NCI-H2081 treated with DMSO at 0.1 percent for 48 hours (cell line): ENCODE measurements at places on chromosomes 2 and 18.

DNA sequence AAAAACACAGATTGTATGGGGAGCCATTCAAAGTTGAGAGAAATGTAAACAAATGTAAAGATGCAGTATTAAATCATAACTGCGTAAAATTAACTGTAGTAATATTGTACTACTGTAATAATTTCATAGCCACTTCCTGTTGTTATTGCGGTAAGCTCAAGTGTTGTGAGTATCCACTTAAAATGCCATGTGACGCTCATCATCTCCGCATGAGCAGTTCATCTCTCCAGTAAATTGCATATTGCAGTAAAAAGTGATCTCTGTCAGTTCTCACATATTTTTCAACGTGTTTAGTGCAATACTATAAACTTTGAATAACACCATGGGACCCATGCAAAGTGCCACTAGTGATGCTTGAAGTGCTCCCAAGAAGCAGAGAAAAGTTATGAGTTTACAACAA lies 41.8 kb upstream of the SP3 start:
- DNase-seq: no peak

GRCh38 chr2:39115556-39115955 lies 5.3 kb downstream of the SOS1 start:
- no peak for DNase-seq

- no peak for DNase-seq
These were observed 379.6 kb downstream of the MTX2 start for GRCh38 chr2:176648700-176649297.

DNA sequence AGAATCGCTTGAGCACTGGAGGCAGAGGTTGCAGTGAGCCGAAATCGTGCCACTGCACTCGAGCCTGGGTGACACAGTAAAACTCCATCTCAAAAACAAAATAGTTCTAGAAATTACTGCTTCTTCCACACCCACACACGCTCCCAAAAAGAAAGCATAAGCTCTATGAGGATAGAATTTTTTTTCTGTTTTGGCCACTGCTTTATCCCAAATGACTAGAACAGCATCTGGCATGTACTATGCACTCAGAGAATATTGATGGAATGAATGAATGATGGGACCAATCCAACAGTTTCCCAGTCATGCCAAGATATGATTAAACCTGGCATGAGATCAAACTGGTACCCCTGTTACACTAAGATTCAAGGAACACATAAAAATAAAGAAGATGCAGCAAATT lies 455.4 kb upstream of the CHAC2 start:
- no peak for DNase-seq

DNA sequence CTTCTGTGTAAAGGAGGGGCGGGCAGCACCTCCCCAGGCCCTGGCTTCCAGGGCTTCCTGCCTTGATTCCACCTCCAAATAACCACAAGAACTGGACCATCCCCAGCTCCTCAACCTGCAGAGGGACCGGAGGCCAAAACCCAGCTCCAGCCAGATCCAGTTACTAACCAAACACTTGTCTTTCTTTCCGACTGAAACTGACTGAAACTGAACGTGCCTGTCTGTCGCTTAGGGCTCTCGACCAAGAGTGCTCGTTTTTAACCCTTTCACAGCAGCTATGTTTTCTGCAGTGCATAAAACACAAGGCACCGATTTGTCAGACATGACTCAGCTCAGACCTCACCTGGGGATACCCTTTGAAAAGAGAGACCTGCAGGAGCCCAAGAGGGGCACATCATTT lies 249.9 kb upstream of the SIX2 start:
- DNase-seq: no peak

- DNase-seq: peak; percentile 18
These were observed 325.6 kb upstream of the VRK2 start for GRCh38 chr2:57720728-57721627.

DNA sequence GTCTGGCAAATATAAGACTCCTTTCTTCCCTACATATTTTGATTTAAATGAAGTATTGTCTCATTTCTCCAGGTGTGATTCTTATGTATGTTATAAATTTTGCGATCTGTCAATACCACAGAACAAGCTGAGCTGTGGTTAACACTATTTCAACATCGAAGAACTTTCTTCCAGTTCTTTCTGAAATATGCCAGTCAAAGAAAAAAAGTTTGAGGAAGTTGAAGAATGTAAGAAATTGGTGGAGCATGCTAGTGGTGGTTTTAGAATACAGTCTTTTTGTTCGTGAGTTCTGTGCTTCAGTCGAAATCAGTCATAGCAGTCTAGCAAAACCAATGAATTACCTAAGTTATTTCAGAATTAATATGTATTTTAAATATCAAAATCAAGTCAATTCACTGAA lies 8.6 kb upstream of the COBLL1 start:
- no peak for DNase-seq

- no peak for DNase-seq
These were observed 19.7 kb downstream of the IAH1 start for GRCh38 chr2:9494081-9494480.

- no peak for DNase-seq
These were observed 23.7 kb downstream of the RNF125 start for GRCh38 chr18:32042337-32042736.

- no peak for DNase-seq
These were observed 23.0 kb upstream of the RHOB start for GRCh38 chr2:20423847-20424246.

DNA sequence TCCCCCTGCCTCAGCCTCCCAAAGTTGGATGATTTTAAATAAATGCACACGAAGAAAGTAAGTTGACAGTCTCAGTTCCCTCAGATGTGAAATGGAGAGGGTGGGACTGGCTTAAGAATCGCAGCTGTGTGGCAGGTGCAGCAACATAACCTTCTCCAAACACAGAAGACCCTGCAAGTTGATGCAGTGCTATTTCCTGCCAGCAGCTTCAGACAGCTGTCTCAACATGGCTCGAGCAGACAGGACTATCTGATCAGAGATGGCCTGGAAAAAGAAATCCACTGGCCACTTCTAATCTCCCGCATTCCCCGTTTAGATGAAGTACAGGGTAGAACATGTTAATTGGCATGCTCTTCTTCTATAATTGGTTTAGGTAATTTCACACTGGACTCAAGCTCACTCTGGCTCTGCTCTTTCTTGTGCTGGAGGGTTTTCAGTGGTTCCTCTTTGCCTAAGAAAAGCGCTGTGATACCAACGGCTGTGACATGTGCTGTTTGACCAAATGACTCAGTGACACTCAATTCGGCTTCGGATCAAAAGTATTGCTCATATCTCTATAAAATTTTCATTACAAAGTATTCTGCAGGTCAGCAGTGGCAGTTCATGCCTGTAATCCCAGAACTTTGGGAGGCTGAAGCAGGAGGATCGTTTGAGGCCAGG lies 40.2 kb downstream of the MYOM1 start:
- no peak for DNase-seq

GRCh38 chr2:217467331-217467730 lies 535.5 kb downstream of the TNS1 start:
- DNase-seq: no peak

DNA sequence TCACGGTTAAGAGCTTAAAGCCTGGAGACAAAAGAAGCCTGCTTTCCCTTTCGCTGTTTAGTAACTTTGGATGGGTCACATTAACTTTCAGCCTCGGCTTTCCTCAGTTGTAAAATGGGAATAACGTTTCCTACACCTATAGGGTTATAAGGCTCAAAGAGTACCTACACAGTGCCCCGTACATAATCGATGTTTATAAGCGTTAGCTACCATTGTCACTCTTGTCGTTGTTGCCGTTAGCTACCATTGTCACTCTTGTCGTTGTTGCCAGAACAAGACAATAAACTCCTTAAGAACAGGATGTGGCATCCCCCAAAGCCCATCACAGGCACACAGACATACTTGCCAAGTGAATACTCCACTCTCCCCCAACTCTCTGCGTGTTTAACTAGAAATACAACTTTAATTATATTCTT lies 901 bp upstream of the MFSD6 start:
- DNase-seq: no peak

GRCh38 chr2:234949762-234950434 lies 1.9 kb upstream of the SH3BP4 start:
- DNase-seq: no peak

- no peak for DNase-seq
These were observed 88.3 kb downstream of the KCNS3 start for GRCh38 chr2:17966798-17967197.

DNA sequence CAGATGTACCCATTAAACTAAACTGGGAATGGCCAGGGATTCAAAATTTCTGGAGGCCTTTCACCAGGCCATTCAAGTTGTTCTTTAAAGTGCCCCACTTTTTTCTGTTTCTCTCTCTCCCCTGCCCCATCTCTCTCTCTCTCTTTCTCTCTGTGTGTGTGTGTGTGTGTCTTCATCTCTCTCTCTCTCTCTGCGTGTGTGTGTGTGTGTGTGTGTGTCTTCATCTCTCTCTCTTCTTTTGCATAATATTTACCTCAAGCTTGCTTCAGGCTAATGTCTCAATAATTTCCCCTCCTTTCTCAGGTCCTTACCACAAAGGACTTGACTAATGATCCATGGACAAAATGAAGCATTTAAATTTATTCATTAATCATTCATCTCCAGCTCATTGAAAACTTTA lies 164.2 kb upstream of the KLHL14 start:
- no peak for DNase-seq

DNA sequence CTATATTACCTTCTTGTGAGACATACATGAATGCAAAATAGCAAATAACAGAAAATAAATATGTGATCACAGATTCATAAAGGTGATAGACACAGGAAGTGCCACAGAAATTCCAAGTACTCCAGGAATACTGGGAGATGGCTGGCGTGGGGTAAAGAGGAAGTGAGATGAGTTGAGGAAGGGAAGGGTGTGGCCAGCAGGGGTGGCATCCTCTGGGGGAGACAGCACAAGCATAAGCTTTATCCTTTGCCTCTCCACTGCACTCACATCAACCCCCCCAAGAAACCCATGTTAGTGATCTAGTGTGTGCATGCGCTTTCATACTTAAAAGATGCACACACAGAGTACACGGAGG lies 94.8 kb upstream of the B3GNT7 start:
- DNase-seq: no peak

GRCh38 chr2:237264480-237265219 lies 149.3 kb downstream of the COL6A3 start:
- DNase-seq: no peak

DNA sequence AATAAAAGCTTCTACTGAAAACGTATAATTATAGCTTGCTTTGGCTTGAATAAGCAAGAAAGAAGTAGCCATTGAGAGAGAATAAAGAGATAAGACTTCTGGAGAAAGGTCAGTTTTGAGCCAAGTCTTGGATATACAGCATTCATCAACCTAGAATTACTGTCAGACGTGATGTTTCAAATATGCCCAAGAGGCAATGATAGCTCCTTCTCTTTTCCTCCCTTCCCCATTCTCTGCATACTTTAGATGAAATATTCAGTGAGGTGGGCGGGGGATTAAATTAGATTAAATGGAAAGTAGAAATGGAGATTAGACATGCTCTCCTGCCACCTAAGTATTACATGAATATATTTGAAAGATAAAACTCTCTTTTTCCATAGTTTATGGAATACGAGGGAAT lies 8.7 kb downstream of the ANTXR1 start:
- DNase-seq: no peak

DNA sequence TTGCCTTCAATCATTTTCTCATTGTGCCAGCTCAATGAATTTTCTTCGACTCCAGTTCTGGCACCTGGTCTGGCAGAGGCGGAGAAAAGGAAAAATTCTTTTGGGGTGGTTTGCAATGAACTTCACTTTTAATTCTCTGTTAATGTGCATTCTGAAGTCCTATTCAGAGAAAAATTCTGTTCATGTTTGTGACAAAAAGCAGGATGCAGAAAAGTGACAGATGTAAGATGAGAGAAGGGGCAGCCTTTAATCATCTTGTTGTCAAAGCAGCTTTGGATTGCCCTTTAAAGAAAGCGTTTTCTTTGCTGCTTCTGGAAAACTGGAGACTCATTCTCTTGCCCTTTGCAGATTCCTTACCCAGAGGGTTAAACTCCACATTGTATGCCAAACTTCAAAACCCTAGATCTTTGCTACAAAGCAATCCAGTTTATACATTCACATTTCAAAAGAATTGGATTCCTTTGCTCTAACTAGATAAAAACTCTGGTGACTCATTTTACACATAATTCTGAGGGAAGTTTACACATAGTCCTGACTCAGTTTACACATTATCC lies 94.6 kb upstream of the CAVIN2 start:
- DNase-seq: no peak

GRCh38 chr2:12106440-12107080 lies 360.1 kb downstream of the LPIN1 start:
- no peak for DNase-seq

- no peak for DNase-seq
These were observed 98.6 kb downstream of the TGFA start for GRCh38 chr2:70454936-70455544.

DNA sequence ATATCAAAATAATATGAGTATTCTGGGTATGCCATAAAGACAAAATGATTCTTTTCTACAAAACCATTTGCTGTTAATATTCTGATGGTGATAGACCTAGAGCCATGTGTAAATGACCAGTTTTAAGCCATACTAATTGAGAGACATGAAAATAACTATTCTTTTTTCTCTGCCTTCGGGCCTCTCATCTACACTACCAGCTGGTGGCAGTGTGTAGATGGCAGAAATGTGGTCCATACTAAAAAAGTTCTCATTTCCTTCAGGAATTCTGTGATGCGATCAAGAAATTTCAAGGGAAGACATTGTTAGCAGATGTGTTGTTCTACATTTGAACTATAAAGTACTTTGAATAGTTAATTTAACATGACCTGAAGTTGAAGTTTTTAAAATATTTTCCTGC lies 485.2 kb downstream of the TRIB2 start:
- no peak for DNase-seq

DNA sequence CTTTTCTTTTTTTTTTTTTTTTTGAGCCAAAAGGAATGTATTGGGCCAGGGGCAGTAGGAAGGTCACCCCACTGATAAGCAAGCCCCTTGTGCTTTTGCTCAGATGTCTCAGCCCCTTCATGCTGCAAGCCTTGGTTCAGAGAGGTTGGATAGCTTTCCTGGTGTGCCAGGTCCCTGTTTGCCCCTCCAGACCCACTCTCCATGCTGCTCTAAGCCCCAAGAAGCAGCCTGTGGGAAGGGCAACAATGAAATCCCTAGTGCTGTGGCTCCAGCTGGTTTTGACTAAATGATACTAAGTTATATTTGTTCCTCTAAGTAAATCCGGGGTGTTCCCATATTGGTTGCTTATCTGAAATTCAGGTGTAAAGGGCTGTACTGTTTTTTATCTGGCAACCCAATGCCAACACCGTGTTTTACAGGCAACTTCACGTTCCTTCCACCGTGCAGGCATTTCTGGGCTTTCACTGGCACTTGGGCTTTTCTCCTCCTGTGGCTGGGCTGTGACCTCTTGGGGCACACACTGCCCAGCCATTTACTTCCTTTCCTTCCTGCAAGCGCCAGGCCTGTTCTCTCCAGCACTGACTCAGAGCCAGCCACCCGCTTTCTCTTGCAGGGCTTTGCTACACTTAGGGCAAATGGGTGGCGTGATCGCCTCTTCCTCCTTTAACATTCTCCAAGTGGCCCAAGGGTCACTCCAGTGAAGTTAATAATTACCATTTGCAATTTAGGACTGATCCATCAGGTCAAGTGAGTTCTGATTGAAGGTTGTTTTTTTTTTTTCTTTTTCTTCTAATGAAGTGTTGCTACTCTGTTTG lies 21.6 kb downstream of the MERTK start:
- DNase-seq: no peak

GRCh38 chr2:128457006-128457604 lies 138.4 kb upstream of the HS6ST1 start:
- no peak for DNase-seq

- peak; percentile 45 for DNase-seq
These were observed 34.1 kb downstream of the WDR35 start for GRCh38 chr2:19955544-19956422.

GRCh38 chr18:31857526-31858106 lies 85.3 kb downstream of the TRAPPC8 start:
- no peak for DNase-seq

- DNase-seq: no peak
These were observed 15.2 kb downstream of the CDKL4 start for GRCh38 chr2:39228413-39229209.
